ENCODE measurements at places on chromosomes 12 and 14.

DNA sequence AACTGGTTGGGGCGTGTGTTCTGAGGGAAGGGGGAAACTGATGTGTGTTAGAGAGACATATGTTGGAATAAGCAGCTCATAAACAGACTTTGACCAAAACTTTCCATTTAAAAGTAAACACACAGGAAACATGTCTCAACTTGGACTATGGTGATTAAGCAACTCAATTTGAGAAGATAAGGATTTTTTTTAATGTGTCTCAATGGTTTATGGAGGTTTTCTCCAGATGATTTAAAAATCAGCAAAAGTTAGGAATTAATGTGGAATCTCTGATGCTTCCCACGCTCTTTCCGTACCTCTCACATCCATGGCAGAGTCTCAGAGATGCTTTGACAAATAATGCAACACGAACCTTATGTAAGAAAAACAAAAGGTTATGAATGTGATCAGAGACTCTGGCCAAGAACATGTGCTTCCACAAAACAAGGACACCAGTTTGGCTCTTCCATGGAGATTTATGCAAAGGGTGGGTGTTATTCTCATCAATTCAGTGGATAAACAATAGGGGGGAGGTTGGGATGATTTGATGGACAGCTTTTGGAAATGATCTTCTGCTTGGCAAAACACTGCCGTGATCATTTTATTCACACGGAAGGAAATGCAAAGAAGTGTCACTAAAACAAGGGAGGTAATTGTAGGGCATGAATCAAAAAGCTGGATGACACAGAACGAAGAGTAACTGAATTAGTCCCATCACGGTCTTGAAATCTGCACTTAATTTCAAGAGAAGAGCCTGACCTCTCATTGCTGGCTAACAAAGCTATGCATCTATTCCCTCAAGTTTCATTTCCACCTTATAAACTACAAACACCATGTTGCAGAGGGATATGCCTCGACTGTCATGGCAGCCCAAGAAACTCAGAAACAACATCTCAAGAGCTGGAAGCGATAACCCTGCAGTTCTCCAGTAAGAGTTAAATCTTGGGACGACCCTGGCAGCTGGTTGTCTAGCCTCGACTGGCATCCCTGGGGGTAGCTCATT, 76.5 kb downstream of the FOXN3 start:
- DNase-seq: peak; percentile 35

- DNase-seq: no peak
These were observed 95.0 kb upstream of the OTX2 start for GRCh38 chr14:56905282-56905681.

DNA sequence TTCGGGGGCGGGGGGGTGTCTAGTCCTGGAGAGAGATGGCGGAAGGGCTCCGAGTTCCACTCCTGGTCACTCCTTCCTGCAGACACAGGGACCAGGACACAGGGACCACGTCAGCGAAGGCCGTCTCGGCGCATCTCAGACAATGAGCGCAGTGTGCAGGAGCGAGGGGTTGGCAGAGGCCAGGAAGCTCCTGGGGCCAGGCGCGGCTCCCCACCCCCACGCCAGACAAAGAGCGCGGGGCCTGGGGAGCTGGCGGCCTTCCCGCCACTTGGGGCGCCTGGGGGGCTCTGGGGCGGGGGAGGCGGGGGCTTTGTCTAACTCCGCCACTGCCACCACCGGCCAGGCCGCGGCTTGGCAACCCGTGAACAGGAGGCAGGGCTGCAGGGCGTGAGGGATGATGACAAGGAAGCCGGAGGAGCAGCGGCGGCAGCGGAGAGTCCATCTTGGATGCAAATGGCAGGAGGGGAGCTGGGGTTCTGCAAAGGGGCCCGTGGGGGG, 2.2 kb downstream of the CDK2AP1 start:
- peak; percentile 71 for DNase-seq

GRCh38 chr14:106442857-106443256, 916.5 kb downstream of the TMEM121 start:
- no peak for DNase-seq

DNA sequence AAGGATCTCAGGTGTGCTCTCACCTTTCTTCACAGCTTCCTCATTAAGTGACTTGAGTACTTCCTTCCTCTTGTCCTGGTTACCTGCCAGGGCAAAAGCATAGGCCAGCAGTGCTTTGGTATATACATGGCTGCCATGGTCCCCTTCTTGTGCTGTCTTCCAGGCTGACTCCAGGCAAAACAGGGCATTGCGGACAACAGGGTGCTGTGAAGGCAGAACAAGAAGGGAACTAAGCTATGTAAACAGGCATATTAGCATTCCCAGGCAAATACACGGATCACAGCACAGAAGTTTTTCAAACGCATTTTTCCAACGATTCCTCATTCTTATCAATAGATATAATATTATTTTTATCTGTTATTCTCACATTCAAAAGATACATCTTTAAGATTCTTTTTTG, 39.0 kb downstream of the A2M start:
- DNase-seq: no peak

GRCh38 chr12:106249411-106250135, 1.8 kb upstream of the CKAP4 start:
- DNase-seq: no peak

GRCh38 chr14:95314609-95315008, 5.1 kb downstream of the CLMN start:
- no peak for DNase-seq

DNA sequence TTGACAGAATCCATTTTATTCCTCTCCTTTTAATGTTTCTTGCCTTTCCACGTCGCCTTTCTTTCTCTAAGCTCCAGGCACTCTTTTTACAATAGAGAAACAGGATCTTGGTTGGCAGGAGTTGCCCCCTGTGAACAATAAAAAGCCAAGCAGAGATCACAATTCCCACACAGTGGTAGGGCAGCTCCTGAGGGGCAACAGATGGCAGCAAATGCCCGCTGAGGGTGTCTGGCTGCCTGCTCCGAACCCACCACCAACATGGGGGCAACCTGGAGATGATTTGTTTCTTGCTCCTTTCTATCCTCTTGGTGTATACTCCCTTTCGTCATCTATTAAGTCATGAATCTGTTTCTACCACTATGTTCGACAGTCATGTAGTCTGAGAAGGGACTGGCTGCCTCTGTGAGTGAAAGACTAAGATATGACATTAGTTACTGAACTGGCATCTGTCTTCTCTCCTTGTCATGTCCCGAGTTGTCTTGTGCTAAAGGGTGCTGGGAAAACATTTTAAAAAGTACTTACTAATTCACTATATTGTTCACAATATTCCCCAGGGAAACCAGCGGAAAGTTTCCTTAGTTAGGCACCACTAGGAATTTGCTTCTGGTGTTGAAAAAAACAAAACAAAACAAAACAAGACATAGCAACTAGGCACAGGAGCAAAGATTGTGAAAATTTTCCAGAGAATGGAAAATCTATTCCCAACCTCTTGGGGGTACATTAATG, 170.1 kb downstream of the STXBP6 start:
- peak; percentile 54 for DNase-seq

DNA sequence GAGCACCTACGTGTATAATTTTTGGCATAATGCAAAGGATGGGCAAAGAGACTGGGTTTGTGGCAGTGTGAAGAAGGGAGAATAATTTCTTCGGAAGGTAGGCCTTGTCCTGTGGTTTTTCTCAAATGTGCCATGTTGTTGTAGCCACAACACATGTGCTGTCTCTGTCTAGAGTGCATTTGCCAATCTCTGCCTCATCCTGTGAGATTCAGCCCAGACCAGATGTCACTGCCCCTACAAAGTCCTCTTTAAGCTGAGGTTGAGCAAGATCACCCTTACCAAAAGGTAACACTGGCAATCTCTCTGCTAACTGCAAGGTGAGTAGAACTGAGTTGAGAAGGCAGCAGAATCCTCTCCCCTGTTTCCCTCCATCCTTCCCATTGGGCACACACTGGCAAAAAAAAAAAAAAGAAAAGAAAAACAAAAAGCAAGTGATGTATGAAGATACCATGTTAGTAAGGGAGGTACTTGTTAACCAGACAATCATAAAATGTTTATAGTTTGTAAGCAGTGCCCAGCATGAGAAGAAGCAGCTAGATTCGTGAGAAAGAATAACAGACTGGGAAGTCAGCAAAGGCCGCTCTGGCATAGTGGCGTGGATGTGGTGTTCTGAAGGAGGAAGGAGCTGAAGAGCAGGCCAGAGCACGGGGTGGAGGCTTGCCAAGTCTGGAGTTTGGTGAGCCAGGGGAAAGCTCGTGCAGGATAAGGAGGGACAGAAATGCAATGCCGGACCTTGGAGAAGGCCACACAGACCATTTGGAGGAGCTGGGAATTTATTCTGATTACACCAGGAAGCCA, 18.9 kb downstream of the DYRK2 start:
- peak; percentile 58 for DNase-seq

- no peak for DNase-seq
These were observed 130.0 kb upstream of the BTG1 start for GRCh38 chr12:92275443-92276154.

GRCh38 chr12:1949771-1950470, 31.5 kb upstream of the CACNA2D4 start:
- DNase-seq: no peak

DNA sequence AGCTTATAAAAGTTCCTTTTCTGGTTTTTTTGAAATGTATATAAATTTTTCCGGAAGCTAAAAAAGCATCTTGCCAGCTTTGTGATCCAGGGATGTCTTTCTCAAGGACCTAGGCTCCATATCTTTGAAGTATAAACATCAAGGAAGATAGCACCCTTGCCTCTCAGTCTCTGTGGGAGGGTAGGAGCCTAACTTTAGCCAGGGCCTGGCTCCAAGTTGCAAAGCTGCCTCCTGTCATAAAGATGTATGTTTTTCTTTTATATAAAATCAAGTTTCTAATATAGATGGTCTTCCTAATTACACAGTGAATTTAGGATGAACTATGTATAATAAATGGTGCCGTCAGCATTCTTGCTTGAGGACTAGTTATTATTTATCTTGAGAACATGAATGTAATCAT, 612.6 kb upstream of the USP15 start:
- no peak for DNase-seq

- DNase-seq: no peak
These were observed 157.4 kb downstream of the DACT1 start for GRCh38 chr14:58794993-58795762.

- DNase-seq: no peak
These were observed 274.7 kb downstream of the EGLN3 start for GRCh38 chr14:33676135-33676566.

GRCh38 chr14:78081245-78081644, 88.9 kb upstream of the NRXN3 start:
- DNase-seq: no peak

GRCh38 chr14:101364503-101365328, 196.6 kb upstream of the DIO3 start:
- DNase-seq: no peak

DNA sequence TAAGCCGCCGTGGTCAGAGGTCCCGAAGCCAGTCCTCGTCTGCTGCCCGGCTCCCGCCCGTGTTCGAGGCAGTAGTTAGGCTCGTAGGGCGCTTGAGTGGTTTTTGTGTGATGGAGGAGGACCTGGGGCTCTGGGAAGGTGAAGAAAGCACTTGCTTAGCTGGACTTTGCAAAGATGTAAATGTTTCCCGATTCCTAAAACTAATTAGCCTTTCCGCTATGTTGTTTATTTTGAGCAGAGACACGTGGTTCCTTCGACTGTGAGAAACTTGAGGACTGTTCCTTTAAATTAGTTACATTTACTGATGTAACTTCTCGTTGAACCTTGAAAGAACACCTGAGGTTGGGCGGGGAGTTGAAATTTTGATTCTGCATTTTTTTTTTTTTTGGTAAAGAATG, 33.9 kb downstream of the MIA2 start:
- DNase-seq: peak; percentile 36

DNA sequence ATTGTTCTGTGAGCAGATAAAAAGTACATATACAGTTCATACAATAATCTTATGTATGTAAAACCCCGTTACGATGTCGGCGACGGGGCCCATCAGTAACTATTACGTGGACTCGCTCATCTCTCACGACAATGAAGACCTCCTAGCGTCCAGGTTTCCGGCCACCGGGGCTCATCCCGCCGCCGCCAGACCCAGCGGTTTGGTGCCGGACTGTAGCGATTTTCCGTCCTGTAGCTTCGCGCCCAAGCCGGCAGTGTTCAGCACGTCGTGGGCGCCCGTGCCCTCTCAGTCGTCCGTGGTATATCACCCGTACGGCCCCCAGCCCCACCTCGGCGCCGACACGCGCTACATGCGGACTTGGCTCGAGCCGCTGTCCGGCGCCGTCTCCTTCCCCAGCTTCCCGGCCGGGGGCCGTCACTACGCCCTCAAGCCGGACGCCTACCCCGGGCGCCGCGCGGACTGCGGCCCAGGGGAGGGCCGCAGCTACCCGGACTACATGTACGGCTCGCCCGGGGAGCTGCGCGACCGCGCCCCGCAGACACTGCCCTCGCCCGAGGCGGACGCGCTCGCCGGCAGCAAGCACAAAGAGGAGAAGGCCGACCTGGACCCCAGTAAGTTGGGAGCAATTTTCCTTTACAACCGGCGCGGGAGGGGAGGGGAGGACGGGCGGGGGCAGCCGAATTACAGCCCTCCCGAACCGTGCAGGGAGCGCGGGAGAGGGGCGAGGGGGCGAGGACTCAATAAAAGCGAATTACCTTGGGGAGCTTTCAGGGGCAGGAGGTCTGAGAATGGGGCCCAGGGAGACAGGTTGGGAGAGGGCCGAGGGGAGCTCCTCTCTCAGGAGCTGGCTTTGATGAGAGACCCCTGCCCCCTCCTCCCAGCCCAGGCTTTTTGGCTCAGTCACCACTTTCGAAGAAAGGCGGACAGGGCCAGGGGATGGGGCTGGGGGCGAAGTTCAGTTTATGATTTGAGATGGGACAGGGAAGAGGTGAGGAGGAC, at the start of gene HOXC9:
TSS of gene HOXC9 (plus strand) at position 46 of the 999 bp plus-strand sequence. CDS start at position 74, 28 bp downstream.
- no peak for DNase-seq

DNA sequence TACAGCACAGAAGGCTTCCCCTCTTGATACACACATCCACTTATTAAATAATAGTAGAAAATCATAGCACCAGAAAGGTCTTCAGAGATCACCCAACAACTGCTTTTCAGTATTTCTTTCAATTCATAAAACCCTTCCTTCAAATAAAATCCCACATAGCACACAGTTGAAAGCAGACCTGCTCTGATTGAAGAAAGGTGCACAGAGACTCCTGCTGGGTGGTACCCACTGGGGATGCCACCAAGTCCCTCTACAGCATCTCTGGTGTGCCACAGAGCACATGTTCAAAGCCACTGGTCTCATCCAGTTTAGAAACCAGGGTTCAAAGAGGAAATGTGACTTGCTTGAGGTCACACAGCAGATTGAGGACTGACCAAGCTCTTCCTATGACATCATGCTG, 427.5 kb downstream of the BCL11B start:
- DNase-seq: no peak

DNA sequence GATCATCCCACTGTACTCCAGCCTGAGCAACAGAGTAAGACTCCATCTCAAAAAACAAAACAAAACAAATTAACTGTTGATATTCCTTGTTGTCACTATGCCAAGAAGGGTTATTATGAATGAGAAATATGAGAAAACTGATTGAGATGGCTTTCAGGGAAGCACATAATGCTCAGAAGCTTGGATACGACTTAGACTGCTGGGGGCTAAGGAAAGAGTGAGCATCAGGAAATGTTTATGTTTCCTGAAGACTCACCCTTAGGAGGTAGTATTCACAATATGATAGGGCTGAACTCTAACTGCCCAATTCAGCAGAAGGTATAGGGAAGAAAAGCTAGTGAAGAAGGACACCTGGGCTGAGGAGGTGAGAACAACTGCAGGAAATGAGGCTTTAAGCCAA, 6.3 kb downstream of the STYK1 start:
- no peak for DNase-seq

GRCh38 chr14:22685467-22685866, 41.3 kb upstream of the OR6J1 start:
- DNase-seq: no peak

GRCh38 chr12:132423820-132424645, 65.9 kb upstream of the FBRSL1 start:
- DNase-seq: no peak
